ENCODE measurements at places on chromosomes 4 and X.

GRCh38 chrX:95678679-95679078 lies 1006.0 kb upstream of the DIAPH2 start:
- no peak for DNase-seq

DNA sequence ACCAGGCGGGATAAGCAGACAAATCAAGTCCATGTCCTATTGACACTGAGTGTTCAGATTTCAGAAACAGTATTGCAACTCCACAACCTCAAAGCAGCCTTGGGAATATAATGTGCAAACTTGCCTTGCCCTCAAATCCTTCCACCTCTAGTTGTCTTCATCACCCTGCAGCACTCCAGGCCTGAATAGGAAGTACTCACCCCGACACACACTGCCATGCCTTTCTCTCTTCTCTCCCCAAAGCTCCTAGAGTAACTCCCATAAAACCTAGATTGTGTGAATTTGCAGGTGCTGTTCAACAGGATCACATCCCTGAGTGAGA lies 19.6 kb downstream of the ACSL1 start:
- no peak for DNase-seq

- no peak for DNase-seq
These were observed 216.6 kb downstream of the PDGFC start for GRCh38 chr4:156754832-156755570.

- no peak for DNase-seq
These were observed 51.5 kb upstream of the ARHGAP24 start for GRCh38 chr4:85423431-85423830.

DNA sequence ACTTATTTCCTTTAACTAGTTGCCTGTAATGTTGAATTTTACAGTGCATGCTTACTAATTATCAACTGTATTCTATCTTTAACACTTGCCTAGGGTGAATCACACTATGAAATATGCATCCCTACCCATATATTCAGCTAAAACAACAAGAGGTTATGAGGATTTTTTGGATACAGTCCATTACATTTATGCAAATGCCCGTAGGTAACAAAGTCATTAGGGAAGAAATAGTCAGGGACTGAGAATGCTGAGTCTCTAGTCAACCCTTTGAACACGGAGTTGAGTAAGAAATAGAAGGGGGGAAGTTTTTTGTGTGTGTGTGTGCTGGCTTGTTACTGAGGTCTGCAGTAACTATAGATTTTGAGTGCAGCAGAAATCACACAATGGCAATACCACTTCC lies 26.1 kb upstream of the CBLL2 start:
- DNase-seq, result peak; percentile 41

DNA sequence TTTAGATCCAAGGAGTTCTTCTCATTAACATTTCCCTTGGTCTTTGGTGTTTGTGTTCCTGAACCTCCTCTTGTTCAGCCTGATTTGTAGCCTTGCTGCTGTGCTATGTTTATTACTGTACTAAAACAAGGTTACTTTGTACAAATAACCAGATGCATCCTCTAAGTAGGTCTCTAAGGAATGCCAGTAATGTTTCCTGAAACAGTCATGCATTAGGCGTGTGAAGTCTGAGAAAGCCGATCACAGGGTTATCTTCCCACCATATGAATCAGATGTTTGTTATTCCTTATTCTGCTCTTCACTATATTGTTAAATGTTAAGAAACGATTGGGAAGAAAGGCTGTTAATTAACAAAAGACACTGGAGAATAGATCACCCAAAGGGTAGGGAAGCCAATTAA lies 66.9 kb downstream of the GALNTL6 start:
- DNase-seq, result peak; percentile 86

DNA sequence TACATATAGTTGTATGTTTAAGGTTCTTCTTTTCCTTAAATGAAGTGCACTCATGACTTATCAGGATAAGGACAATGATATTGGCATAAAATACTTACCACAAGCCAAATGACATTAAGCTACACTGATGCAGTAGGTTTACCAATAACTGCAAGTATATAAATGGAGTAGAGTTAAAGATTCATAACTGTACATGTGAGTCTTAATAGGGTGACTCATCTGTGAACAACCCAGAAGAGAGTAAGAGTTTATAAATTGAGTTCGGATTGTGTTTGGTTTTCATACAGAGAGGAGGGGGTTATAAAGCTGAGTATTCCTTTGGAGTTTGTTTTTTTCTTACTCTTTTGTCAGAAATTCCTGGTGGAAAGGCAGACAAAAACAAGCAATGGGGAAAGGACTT lies 144.8 kb downstream of the TLL1 start:
- DNase-seq, result no peak

- no peak for DNase-seq
These were observed 9.4 kb downstream of the ANKRD50 start for GRCh38 chr4:124703154-124703553.

- no peak for DNase-seq
These were observed 142.5 kb downstream of the CXXC4 start for GRCh38 chr4:104352211-104352610.

DNA sequence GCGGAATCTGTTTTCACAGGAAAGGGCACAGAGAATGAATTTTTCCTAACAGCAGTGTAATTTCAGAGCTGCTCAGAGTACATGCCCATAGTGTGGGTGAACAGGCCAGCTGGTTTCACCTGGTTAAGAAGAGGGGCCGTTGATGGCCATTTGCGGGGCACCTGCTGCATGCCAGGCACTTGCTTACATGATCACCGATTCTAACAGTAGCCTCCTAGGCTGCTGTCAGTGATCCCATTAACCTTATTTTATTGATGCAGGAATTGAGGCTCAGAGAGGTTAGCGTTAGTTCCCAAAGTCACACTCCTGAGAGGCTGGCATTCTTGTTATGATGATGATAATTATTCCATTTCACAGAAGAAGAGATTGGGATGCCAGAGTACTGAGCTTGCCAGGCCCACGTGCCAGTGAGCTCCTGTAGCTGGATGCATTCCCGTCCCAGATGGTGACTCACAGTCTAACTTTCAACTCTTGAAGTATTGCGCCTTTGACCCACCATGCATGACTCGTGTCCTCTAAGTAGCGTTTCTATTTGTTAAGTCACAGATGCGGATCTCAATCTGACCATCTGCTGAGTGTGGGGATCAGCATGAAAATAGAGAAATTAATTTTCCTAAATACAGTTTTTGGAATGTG lies 76.5 kb downstream of the PSAPL1 start:
- peak; percentile 51 for DNase-seq

DNA sequence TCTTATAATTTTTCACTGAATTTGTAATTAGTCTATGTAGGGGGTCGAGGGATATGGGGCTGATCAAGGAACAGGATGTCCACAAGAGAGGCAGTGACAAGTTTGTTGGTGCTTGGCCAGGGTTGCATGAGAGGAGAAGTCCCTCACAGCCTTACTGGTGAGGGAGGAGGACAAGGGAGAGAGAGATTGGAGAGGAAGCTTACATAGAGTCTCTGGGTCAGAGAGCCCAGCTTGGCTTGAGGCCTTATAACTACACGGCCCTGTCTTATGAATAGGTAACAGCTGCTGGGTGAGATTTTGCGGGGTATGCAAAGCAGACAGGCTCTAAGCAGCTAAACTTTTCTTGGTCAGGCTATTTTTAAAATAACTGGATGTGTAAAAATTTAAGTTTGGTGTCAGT lies 37.9 kb upstream of the OTUD4 start:
- DNase-seq, result no peak

DNA sequence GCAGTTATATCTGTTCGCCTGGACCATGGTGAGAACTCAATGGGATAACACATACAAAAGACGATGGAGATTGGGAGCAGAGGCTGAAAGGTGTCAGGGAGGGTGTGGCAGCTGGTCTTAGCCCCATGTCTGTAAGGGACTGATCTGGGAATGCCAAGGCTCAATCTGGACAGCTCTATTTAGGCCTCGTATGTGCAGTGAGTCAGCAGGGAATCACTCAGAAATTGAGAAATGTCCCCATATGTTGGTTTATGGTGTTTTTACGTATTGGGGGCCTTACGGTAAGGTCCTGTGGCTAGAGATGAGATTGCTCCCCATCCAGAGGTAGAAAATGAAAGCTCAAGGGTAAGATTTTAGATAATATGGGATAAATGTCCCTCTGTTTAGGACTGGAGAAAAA lies 71.4 kb upstream of the TTC29 start:
- no peak for DNase-seq

- DNase-seq, result peak; percentile 93
These were observed 173.0 kb upstream of the PCDH18 start for GRCh38 chr4:137705171-137705783.

- DNase-seq, result no peak
These were observed 42.2 kb downstream of the PPM1K start for GRCh38 chr4:88242144-88242543.

- DNase-seq, result peak; percentile 10
These were observed 445.7 kb downstream of the SMARCA1 start for GRCh38 chrX:129077424-129078170.

- no peak for DNase-seq
These were observed 17.0 kb upstream of the TMEM154 start for GRCh38 chr4:152696764-152697261.

DNA sequence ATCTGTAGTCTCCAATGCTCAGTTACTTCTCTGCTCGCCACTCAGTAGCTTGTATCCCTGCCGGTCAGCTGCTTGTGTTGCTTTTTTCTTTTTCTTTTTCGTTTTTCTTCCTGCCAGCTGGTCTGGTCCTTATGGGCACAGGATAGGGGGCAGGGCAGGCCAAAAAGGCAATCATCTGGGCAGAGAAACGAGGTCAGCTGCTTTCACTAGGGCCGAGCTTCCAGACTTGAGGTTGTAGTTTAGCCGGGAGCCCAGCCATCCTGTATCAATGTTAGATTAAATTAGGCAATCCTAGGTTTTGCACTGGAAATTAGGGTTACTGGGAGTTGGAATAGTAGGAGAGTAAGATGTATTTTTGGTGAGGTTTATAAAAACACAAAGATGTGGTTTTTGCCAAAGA lies 3.4 kb downstream of the ARSF start:
- DNase-seq, result no peak

GRCh38 chr4:91298156-91298700 lies 1005.5 kb upstream of the GRID2 start:
- DNase-seq, result no peak

DNA sequence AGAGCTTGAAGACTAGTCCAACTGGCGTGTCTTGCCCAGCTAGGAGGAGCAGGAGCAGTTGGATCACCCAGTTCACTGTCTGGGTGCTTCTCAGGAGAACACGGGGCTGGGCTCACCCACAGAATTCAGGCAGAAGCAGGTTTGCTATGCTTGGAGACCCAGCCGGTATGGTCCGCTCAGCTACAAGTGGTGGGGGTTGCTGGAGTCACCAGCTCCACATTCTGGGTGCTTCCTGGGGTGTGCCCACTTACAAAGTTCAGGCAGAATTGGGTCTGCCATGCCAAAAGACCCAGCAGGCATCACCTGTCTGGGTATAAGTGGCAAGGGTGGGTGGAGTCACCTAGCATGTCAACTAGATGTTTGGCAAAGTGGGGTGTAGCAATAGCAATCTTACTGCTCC lies 1061.8 kb downstream of the PCDH19 start:
- DNase-seq, result no peak

GRCh38 chrX:34956916-34957315 lies 14.3 kb downstream of the FAM47B start:
- DNase-seq, result peak; percentile 26

DNA sequence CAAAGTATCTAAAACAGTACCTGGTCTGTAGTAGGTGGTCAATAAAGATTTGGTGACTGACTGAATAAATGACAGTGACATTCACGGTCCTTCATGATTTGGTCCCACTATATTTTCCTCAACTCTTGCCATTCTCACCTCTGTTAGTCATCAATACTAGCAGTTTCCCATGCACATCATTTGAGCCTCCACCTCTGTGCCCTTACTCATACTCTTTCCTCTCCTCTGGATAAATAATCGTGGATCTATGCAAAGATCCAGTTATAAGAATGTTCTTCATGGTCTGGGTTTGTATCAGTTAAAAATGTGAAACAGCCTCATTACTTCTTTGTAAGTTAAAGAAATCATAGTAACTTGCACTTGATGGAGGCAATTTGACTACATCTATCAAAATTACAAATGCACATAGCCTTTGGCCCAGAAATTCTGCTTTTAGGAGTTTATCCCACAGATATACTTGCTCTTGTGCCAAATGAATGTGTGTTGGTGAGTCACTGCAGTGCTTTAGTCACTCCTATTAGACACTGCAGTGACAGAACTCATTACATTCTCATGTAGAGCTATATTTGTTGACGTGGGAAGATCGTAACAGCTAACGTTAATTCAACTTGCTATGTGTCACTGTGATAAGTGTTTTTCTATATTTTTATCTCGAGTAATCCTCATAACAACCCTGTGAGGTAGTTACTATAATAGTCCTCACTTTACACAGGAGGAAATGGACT lies 121.9 kb upstream of the SMIM10 start:
- DNase-seq, result peak; percentile 29

- DNase-seq, result no peak
These were observed 33.0 kb upstream of the KIAA0232 start for GRCh38 chr4:6749340-6750171.

DNA sequence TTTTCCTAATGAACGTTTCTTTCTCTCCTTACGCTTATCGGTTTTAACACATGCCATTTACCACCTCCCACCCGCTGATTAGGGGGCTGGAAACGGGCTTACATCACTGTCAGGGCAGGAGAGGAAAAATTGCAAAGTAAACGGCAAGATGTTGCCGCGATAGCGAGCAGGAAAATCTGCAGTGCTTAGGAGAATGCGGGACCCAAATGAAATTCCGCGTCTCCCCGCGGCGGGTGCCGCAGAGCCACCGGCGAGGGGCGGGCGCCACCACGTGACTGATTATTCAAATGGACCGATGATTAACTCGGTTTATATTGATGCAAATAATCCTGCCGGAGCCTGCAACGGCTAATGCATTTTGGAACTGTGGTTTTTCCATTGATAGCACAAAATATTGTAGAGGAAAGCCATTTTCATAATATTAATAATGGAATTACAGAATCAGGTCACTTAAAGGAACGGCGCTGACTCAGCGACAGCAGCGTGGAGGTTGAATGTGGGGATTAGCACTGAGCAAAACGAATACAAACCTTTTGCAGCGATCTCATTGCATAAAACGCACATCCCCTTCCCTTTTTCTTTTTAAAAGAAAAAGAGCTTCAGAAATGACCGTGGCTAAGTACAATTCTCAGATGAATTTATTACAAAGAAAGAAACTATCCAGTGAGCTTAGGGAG lies 224.2 kb downstream of the STIM2 start:
- no peak for DNase-seq

GRCh38 chrX:152884171-152884570 lies 13.7 kb upstream of the ZNF185 start:
- DNase-seq, result no peak

DNA sequence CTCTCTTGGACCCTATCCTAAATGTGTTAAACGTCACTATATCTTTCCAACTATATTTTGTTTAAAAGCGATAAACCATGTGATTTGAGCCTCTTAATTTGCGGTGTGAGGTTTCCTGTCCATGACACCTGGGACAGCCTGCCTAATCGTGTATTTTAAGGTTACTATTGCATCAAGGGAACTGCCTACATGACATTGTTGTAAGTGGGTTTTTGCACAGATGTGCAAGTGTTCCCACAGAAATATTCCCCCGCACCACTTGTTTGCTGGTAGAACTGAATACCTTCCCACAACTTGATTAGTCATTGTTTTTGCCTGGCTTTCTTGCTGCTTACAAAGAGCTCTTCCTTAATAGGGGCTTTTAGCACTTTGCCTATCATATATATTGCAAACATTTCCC lies 5.1 kb upstream of the FAM184B start:
- DNase-seq, result no peak

GRCh38 chr4:41172786-41173185 lies 41.6 kb downstream of the APBB2 start:
- no peak for DNase-seq
